NCI-H1436 (cell line): ENCODE measurements at places on chromosomes 11 and 22.

DNA sequence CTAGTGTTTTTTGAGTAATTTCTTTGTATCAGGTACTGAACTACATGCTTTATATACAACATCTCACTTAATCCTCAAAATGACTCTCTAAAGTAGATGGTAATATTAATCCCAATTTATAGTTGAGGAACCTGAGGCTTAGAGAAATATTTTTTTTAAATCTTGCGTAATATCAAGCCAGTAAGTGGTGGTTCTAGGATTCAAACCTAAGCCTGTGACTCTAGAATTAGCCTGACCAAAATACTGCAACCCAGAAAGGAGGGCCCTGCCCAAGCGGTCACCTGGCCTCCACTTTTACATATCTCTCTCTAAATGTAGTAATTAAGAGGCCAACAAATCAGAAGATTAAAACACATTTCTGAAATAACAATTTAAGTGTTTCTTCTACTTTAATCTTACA is 28.6 kb downstream of the SLC36A4 start:
- no peak for DNase-seq

GRCh38 chr11:68090706-68091105 is 30.5 kb downstream of the CHKA start:
- DNase-seq = no peak

GRCh38 chr22:31742115-31742514 is 7.8 kb downstream of the PRR14L start:
- no peak for DNase-seq

DNA sequence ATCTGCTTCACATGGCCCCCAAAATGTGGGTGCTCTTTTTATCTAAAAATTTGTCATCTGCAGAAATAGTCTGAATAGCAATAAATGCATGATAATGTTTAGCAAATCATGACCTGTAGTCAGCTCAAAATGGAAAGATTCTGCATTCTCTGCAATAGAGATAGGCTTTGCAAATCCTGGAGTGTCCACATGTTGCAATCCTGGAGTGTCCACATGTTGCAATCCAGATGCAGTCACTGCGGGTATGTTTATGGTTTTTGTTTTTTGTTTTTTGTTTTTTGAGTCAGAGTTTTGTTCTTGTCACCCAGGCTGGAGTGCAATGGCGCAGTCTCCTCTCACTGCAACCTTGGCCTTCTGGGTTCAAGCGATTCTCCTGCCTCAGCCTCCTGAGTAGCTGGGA is 20.2 kb upstream of the LRRC32 start:
- no peak for DNase-seq

DNA sequence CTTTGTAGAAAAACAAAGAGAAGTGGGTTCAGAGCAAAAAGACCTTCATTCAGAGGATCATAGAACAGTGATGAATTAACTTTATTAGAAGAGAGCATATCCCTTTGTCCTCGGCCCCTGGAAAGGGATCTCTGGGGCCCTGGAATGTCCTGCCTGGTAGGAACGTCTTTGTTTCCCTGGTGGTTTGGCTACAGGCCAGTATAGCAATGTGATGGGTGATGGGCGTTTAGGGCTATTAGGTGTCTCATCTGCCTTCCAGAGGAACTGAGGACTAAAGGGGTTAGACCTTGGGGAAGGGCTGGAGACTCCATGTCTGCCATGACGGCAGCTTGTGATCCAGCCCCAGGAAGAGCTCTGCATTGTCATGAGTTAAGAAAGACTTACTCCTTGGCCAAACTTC is 9.1 kb downstream of the APOL4 start:
- DNase-seq = no peak

GRCh38 chr11:1747753-1748635 is 2.4 kb downstream of the IFITM10 start:
- DNase-seq = no peak

DNA sequence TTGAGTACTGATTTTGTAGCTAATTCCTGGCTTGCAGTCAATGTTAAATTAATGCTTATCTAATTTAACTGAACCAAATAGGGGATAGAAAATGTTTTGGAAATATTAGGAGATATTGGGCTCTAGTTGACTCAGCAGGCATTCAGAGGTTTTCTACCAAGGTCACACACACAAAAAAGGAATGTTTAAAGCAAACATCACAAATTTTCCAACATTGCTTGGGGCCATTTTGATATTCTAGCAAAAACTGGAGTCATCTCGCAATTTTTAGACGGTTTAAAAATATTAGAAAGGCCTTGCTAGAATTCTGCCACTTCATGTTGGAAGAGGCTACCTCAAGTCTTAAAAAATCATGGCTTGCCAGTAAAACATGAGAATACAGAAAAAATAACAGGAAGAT is 2082.1 kb upstream of the RAG2 start:
- no peak for DNase-seq

GRCh38 chr11:87926250-87926970 is 248.8 kb downstream of the RAB38 start:
- DNase-seq = no peak

DNA sequence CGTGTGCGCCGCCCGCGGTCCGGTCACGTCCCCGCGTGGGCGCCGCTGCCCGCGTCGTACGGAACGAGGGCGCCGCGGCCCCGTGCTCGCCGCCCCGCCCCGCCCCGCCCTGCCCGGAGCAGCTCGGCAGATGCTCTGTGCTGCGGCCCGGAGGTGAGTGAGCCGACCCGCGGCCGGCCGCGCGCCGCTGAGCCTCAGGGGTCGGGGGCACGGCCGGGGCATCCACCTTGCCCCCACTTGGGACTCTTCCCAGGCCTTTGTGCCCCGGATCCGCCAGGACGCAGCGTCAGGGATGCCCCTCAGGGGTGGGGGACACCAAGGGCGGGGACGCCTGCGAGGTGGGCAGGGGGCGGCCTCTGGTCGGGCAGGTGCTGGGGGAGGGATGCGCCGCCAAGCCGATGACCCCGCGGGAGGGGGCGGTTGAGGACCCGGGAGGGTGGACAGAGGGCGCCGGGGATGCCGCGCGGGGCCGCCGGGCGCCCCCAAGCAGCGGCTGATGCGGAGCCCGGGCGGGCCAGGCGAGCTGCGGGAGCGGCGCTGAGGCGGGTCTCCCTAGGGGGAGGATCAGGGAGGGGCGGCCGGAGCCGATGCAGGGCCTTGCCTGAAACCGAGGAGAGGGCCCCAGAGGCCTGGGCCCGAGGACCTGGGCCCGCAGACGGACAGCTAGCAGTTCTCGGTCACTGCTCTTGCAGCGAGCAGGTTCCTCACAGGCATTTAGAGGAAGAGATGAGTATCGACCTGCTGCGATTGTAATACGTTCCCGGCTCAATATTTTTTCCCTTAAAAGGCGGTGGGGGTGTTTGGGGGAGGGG is at the start of gene GNAZ:
TSS of gene GNAZ (plus strand) at position 102 of the 812 bp plus-strand sequence. CDS start 25,177 bp downstream, outside the sequence.
- peak; percentile 22 for DNase-seq

GRCh38 chr11:72144807-72145565 is 9.5 kb downstream of the FOLR3 start:
- no peak for DNase-seq

DNA sequence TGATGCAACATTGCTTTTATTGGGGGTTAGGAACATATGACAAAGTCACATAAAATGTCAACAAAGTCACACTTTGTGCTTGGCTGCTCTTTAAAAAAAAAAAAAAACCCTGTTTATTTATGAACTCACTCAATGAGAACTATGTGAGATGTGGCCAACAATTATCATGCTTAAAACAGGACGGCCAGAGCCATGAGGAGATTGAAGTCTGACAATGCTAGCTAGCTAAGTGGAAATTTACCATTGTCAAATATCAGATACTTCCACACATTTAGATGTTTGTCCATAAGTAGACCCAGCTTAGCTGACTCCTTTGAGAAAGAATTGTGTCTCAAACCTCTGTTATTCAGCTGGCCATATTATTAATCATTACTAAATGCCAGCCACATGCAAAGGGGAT is 26.9 kb downstream of the BLID start:
- no peak for DNase-seq

DNA sequence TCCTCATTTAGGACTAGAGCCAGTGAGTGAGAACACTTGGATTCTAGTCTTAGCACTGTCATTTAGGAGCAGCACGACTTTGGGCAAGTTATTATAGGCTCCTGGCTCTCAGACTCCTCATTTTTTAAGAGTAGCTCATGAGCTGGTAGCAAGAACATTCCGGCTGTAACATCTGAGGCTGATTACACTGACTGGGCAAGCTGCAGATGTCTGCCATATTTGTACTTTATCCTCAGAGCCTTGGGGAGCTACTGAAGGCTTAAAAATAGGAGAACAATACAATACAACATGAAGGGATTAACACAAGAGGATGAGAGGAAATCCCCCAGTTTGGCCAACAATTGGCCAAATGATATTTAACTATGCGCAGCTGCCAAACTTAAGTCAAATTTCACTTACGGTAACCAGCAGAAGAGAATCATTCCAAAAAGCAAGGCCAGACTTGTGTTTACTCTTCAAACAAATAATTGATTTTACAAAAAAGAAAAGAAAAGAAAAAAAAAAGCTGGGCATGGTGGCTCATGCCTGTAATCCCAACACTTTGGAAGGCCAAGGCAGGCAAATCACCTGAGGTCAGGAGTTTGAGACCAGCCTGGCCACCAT is 113.1 kb upstream of the ARHGAP42 start:
- DNase-seq = no peak

GRCh38 chr11:44229098-44229497 is 80.8 kb downstream of the ALX4 start:
- DNase-seq = no peak

DNA sequence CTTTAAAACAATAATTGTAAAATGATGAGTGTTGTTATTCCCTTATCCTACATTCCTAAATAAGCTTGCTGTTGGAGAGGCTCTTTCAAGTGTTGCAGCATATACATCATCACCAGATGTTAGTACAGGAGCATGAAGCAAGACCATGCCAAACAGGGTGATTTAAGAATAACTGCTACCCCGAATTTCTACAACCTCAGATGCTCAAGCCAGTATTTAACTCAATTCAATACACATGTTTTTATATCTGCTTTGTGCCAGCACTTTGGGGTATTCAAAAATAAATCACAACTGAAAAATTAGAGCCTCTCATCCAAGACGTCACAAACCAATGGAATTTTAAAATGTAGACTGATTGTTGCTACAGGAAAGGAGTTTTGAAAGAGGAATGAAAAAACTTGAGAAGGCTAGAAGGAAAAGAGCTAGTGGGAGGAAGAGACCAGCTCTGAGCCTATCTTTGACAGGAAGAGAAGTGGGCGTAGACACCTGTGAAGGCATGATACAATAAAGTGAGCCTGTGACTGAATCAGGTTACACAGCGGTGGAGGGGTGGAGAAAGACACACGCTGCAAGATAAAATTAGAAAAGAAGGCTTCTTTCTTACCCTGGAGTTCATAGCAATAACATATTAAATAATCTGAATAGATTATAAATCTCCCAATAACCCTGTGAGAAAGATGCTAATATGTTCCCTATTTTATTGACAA is 95.8 kb downstream of the DLG2 start:
- no peak for DNase-seq

DNA sequence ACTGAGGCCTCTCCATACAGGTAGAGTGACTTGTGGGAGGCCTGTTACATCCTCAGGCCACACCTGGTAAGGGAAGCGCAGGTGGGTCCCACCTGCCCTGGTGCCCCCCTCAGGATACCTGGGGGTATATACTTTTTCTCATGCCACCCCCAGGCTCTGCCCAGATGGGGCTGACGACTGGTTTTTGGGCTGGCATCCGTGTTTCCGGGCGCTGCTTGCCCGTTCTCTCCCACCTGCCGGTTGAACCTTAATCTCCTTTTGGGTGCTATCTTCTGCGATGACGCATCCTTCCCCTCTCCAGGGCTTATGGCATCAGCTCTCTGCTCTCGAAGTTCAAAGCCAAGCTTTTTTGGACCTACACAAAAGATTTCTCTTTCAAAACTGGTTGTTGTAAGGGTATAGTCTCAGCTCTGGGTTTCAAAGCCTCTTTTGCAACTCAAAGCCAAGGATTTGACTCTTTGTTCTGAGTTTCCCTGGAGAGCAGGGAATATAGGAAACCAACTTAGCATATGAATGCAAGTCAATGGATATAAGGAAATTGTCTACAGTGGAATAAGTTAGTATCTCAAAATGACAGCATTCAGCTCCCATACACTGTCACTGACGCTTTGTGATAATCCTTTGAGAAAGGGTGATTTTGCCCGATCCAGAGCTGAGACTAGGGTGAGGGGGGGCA is 8.6 kb upstream of the LRRC10B start:
- no peak for DNase-seq

DNA sequence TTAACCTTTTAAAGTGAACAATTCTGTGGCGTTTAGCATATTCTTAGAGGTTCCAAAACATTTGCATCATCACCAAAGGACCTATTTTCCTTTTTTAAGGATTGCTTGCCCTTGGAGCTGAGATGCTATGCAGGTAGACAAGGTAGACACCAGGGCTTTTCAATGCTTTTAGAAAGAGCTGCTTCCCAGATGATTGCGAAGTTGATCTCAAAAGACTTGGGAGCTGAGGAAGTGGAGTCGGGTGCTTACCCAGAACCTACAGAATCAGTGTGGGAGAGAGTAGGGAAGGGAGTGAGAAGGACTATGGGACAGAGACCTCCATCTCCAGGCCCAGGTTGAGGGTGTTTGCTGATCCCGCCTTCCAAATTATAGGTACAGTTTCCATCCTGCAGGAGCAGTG is 11.1 kb upstream of the ALX4 start:
- DNase-seq = no peak

DNA sequence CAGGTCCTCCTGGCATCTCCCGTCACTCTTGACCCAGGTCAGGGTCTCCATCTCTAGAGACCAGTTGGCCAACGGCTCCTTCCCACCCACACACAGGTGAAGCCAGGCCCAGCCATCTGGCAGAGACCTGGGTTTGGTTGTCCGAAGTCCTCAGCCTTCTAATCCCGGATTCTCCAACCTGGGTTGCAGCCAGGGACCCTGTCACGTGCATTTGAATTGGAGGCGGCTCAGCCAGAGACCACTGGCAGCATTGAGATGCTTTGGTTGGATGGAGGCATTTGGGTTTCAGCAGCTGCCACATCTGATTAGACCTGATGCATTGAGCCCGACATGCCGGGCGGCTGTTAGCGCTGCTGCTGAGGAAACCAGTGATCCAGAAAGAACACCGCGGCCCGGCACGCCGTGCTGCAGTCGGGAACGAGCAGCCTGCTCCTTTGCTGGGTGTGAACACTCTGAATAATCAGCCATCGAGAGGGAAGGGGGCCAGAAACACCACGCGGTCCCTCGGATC is 163.2 kb downstream of the BRD1 start:
- no peak for DNase-seq

- no peak for DNase-seq
These were observed 37.9 kb downstream of the TMPRSS5 start for GRCh38 chr11:113668255-113668654.
